NCI-H1092 treated with DMSO at 0.1 percent for 48 hours (cell line): ENCODE measurements at places on chromosomes 7 and 10.

- no peak for DNase-seq
Measured at GRCh38 chr10:47269294-47269693, 30.7 kb upstream of the GDF10 start.

DNA sequence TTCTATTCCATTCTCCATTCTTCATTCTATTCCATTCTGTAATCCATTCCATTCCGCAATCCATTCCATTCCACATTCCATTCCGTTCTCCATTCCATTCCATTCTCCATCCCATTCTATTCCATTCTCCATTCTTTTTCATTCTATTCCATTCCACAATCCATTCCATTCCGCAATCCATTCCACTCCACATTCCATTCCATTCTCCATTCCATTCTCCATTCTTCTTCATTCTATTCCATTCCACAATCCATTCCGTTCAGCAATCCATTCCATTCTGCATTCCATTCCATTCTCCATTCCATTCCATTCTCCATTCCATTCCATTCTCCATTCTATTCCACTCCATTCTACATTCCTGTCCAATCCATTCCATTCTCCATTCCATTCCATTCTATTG lies 85.2 kb downstream of the NSUN6 start:
- no peak for DNase-seq

- no peak for DNase-seq
Measured at GRCh38 chr7:135936497-135937217, 40.5 kb downstream of the MTPN start.

DNA sequence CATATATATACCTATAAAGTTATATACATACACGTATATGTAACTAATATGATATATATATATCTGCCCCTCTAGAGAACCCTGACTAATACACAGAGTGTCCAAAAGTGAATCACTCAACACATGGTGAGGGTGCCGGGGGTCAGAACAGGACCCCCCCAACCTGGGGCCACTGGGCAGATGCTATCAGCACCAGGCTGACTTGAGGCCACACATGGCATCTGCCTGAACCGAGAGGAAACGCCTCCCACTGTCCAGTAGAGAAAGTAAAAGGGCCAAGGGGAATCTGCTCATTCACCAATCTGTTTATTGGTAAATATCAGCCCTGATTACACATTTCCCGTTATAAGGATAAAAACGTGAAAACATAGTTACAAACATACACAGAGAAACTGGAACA lies 218.3 kb downstream of the PTPRN2 start:
- no peak for DNase-seq

- DNase-seq: no peak
Measured at GRCh38 chr7:99898836-99899235, 20.5 kb downstream of the TRIM4 start.
